ENCODE measurements at places on chromosomes 1 and 21.
A peak's percentile ranks its signal among the peaks of the same experiment; 100 is the strongest.

GRCh38 chr1:64483731-64484414, 13.9 kb downstream of the CACHD1 start:
- DNase-seq: no peak

GRCh38 chr21:35646606-35647005, 413.7 kb downstream of the SETD4 start:
- peak; percentile 43 for DNase-seq

GRCh38 chr1:216535059-216535458, 111.8 kb upstream of the USH2A start:
- DNase-seq: no peak

DNA sequence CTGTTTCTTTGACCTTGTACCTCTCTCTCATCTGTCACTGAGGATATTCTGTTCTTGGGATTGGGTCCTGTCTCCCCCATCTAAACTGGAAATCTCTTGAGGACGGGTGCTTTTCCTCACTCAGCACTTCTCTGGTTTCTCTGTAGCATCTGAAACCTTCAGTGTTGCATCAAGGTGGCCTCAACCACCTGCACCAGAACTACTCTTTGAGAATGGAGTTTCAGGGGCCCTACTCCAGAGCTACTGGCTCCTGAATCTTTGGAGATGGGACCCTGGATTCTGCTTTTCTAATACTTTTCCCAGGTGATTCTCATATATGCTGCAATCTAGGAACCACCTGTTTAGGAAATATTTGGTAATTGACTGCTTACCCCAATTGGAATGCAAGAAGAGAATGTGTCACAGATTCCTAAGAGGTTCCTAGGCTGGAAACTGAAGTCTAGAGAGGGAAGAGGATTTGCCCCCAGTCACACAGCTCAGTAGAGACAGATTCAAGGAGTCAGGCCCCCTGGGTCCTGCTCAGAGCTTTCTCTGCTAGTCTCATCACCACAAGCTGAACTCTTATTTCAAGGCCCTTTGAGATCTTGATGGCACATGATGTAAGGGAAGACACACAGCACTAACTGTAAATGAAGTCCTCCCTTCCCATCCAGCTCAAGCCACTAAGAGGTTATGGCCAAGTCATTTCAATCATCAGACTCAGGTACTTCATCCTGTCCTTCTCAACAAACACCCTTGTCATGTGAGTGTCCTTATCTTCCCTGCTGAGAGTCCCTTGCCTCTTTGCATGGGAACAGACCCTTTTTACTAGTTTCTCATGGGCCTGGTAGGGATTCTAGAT, 48.7 kb downstream of the EIF2D start:
- no peak for DNase-seq

DNA sequence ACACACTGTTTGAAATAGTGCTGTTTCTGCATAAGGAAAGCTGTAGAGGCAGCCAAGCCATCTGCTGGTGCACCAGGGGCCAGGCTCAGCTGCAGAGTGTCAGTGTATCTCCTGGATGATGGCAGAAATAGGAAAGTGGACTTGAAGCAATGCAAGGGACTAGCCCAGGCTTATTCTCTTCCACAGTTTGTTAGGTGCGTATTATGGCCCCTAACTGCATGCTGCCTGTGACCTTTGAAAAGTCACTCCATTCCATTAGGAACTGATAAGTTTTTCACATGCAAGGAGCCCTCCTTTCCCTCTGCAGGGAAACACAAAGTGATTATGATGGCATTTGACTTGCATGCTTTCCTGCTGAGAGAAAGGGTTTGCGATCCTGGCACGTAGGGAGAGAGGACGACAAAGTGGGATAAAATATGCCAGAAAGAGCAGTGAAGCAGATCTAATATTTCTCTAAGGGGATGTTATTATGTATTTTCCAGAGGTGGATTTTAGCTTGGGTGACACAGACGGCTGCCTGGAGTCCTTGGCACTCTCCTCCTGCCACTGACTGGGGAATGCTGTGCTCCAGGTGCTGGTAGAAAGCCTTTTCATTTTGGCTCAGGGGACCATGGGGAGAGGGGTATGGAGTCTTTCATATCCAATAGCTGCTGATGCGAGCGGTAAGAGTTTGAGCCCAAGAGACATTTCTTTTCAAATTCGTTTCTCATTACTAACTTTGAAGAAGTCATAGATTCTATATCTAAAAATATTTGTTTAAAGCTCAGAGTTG, 402.1 kb upstream of the B3GALT2 start:
- no peak for DNase-seq

GRCh38 chr1:244254467-244254866, 197.2 kb downstream of the ADSS2 start:
- no peak for DNase-seq

Data from HFFc6 (cell line).